Activated CD8-positive, alpha-beta T cell treated with anti-CD3 and anti-CD28 coated beads for 36 hours (primary cell): ENCODE measurements at places on chromosomes 1 and 21.

DNA sequence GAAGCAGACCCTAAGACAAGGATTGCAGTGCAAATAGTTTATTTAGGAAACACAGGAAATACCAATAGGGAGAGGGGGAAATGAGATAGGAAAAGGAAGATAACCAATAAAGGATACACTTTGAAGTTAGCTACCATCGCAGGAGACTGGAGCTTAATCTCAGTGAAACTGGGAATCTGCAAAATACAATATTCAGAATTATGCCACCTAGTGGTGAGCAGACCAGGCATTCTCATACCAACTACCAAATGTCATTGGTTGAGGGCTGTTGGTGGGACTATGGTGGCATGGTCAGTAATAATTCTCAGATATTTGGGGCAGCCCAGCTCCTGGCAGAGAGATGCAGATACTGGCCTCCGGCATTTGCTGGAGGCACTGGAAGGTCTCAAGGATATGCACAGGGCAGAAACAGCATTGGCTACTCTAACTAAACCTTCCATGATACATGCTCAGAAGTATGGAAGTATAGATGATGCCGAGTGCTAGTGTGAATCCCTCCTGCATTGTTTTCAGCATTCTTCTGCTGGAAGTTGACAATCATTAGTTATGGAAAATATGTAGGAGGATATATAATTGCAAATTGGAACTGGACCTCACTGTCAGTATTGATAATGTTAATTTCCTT, 11.8 kb upstream of the ZFP69B start:
- DNase-seq = peak; percentile 37

DNA sequence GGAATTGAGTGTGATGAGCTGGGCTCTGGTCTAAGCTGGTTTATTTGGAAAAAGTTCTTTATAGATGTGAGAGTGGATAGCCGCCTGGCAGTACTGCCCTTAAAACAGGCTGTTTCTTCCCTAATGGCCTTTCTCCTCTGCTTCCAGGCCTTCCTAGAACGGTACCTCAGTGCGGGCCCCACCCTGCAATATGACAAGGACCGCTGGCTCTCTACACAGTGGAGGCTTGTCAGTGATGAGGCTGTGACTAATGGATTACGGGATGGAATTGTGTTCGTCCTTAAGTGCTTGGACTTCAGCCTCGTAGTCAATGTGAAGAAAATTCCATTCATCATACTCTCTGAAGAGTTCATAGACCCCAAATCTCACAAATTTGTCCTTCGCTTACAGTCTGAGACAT, 49.2 kb downstream of the VANGL1 start:
- DNase-seq = no peak

GRCh38 chr1:160577671-160578070, 1.6 kb downstream of the CD84 start:
- no peak for DNase-seq

DNA sequence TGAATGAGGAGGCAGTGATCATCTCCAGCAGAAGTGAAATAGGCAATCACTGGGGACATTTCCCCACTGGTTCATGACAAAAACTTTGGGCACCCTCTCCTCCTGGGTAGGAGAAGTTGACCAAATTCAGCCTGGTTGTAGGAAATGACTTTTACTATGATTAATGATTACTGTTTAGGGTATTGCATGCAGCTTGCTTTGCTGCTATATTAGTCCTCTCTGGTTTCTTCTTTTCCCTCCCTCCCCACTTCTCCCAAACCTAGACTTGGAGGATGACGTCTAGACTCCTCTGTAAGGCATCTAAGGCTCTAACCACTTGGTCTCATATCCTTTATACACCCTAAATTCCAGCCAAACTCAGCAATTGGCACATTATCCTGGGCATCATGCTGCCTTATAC, 3.4 kb upstream of the RGS16 start:
- DNase-seq = no peak

DNA sequence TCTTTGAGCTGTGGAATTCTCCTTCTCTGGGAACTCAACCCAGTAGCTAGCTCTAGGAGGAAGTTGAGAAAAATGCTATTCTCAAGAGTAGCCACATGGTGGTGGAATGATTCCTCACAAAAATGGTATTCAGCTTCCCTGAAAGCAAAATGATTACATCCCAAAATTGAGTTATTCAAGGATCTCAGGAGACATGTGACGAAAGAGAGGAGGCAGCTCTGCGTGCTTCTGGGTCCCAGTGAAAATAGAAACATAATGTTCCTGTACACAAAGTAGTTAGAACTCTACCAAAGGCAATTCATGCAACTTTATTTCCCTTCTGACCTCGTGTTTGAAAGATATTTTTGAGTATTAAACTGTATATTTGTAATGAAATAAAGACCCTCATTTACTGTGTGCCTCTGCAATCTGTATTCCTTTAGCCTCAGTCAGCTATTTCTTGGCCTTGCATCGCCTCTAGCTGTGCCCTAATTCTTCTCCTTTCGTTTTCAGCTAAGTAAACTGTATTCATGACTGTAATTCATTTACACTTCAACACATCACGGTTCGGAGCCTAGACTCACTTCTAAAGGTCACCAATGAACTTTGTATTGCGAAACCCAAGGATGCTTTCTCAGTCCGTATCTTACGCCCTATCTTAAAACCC, 167.3 kb downstream of the FASLG start:
- peak; percentile 26 for DNase-seq

- no peak for DNase-seq
These were observed 184.5 kb downstream of the TGFBR3 start for GRCh38 chr1:91701472-91701869.

DNA sequence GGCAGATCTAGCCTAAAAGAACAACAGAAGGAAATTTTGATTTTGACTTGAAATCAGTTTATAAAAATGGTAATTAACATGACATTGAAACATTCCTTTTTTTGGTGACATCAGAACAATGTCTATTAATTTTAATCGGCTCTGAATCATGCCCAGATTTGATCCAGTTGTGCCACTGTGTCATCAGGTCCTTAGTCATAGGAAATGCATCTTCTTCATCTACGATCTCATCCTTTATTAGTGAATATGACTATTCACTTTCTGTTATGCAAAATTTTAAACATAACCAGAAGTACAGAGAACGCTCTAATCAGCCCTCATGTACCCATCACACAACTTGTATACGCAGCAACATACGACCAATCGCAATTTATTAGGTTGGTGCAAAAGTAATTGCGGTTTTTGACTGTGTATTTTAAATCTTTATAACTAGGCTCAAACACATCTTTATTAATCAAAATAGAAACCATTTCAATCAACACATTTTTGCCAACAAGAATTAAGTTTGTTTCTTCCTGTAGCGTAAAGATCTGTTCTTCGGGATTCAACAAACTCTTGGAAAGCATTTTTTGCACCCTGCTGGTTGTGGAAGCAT, 40.3 kb upstream of the TLR5 start:
- no peak for DNase-seq

DNA sequence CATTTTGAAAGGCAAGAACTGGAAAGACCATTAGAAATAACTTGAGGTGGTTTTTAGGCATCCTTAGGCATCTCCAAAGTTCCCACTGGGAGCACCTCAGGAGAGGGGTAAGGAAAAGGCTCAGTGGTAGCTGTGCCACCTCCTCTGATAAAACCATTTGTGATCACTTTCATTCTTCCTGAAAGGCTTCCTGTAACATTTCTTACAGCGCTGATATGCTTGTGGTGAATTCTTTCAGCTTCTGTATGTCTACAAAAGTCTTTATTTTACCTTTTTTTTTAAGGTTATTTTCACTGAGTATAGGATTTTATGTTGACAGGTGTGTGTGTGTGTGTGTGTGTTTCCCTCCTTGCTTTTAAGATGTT, 54.8 kb downstream of the VANGL2 start:
- no peak for DNase-seq

GRCh38 chr1:209444961-209445360, 138.6 kb upstream of the CAMK1G start:
- DNase-seq = no peak

DNA sequence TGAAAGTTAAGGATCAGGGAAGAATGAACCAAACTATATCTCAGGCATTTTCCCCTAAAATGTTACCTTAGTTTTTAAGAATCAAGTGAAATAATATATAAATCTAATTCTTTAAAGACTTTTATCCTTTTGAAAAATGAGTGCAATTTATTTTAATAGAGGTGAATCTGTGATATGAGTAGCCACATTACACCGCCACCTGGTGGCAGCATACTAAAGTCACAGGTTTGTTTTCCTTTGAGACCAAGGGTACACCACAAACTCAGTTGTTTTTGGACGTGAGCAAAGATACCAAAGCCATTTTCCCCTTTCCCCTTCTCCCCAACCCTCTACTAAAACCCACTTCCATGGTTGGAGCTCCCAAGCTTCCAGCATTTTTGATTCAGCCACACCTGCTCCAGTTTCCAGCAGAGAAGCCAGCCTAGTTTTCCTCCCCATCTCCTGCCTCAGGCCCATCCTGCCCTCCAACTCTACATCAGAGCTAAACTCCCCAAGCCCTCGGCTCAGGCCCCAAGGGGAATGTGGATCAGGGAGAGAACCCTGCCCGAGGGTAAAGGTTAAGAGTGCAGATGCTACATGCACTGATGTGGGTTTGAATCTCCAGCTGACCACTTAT, 22.9 kb upstream of the LDLRAP1 start:
- peak; percentile 87 for DNase-seq

GRCh38 chr1:244970744-244971551, 106.6 kb upstream of the HNRNPU start:
- peak; percentile 94 for DNase-seq

DNA sequence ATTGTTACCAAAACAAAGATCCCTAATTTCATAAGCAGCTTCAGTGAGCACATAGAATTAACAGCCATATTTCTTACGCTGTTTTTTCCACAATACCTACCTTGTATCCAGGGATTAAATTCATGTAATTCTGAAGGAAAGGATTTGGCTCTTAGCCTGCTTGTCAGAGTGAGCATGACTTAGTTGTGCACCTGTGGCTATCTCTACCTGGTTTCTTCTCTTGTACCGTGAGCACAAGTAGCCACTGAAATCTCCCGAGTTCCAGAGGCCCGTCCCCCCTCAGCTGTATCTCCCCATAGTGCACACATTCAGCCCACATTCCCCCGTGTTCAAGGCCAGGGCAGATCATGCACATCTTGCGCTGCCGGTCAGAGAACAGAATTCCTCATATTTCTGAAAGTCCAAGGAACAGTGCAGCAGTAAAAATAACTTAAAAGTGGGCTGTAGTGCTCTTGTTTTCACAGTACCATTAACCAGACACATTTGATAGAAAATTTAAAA, 2.3 kb downstream of the TENT5C start:
- no peak for DNase-seq
